ENCODE measurements at places on chromosomes 4 and X.
A peak's percentile ranks its signal among the peaks of the same experiment; 100 is the strongest.

- DNase-seq, result no peak
These were observed 285.0 kb downstream of the STIM2 start for GRCh38 chr4:27145597-27145996.

DNA sequence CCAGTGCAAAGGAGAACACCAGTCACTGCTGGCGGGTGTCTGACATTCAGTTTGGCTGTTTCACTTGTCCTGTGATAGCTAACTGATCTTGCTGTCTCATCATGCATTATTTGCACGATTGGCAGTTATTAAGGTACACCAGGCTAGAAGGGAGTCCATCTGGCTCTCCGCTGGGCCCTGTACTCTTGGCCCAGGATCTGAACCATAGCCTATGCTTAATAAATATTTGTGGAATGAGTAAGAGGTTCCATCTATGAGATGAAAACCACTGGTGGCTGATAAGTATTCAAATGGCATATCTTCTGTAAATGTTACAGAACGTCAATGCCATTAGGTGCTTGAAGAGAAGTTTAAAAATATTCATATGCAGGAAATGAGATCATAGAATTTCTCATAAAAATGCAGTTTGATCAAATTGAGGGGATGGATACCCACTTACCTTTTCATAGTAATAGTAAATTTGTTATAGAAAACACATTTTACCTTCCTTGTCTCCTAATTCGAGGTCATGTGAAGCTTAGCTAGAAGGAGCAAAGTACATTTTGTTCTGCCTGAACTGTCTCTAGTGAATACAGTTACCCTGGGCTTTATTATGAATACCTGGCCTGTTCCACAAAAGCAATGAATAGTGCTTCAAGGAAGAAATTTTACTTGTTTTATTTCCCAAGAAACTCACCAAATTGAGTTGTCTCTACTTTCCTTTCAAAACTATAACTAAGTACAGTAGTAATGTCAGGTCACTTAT, 213.5 kb downstream of the CBR4 start:
- DNase-seq, result peak; percentile 52

GRCh38 chrX:149516604-149517003, 11.5 kb upstream of the IDS start:
- DNase-seq, result no peak

- DNase-seq, result peak; percentile 60
These were observed 344.2 kb downstream of the MAPK10 start for GRCh38 chr4:86015412-86016350.

DNA sequence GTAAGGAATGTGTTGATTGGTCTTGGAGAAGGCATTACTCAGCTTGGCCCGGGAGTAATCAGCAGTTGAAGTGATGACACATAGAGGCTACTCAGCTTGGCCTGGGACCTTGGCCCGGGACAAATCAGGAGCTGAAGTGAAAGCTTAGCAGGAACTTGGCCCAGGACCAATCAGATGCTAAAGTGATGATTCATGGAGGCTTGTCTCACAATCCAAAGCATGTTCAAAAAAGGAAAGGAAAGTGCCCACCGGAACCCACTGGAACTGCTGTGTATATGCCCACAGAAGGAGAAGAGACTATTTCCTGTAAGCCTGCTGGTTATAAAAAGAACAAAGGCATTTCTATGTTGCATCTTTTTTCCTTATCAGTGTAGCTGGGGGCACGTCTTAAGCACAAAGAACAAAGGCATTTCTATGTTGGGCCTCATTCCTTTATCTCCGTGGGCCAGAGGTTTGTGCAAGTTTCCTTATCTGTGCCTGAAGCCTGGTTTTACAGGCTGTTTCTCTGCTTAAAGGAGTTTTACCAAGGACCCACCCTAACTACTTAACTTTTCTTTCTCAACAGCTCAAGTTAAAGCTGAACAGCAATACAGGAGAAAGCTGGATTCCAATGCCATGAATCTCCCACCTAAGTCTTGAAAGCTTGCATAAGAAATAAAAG, 1176.7 kb downstream of the NLGN4X start:
- no peak for DNase-seq

DNA sequence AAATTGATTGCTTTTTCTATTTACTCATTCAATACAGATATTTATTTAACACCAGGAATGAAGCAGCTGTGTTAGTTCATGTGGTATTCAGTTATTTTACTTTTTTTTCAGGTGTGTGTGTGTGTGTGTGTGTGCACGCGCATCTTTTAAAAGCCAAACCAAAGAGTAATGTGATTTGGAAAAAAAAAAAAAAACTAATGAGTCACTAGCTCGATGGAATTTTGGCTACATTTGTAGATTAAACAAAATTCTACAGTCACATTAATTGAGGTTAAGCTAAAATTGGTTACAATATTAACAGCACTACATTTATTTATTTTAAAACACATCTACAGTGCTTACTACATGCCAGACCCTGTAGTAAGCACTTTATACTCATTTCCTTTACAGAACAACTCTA, 66.8 kb downstream of the HHIP start:
- DNase-seq, result no peak

GRCh38 chr4:153115322-153116290, 88.6 kb upstream of the TRIM2 start:
- peak; percentile 38 for DNase-seq

- no peak for DNase-seq
These were observed 60.8 kb upstream of the TMEM33 start for GRCh38 chr4:41874398-41874797.

DNA sequence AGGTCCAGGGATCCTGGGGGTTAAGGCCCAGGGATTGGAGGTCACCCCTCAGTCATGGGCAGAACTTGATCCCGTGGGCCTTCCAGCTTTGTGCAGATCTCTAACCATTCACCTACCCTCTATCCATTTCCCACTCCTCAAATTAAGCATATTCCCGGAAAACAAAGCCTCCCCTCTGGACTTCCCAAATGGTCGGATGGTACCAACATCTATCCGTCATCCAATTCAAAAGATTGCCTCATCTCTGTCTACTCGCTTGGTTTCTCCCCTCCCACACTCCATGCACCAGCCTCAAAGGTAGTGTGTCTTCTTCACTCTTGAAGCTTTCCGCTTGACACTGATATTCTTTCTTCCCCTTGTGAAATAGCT, 473 bp upstream of the BCLAF3 start:
- no peak for DNase-seq

- no peak for DNase-seq
These were observed 1064.8 kb upstream of the IGFBP7 start for GRCh38 chr4:58175024-58175423.

GRCh38 chrX:17725181-17725580, 12.1 kb upstream of the SCML1 start:
- DNase-seq, result peak; percentile 6

DNA sequence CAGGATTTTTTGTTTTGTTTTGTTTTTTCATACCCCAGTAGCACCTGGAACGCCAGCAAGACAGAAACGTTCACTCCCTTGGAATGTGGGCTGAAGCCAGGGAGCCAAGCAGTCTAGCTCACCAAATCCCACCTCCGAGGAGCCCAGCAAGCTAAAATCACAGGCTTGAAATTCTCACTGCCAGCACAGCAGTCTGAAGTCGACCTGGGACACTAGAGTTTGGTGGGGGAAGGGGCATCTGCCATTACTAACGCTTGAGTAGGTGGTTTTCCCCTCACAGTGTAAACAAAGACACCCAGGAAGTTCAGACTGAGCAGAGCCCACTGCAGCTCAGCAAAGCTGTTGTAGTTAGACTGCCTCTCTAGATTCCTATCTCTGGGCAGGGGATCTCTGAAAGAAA, 99.6 kb upstream of the FGF16 start:
- DNase-seq, result no peak

- no peak for DNase-seq
These were observed 20.7 kb upstream of the CSN1S1 start for GRCh38 chr4:69910016-69910782.

GRCh38 chrX:27968352-27968751, 12.9 kb downstream of the DCAF8L1 start:
- no peak for DNase-seq

DNA sequence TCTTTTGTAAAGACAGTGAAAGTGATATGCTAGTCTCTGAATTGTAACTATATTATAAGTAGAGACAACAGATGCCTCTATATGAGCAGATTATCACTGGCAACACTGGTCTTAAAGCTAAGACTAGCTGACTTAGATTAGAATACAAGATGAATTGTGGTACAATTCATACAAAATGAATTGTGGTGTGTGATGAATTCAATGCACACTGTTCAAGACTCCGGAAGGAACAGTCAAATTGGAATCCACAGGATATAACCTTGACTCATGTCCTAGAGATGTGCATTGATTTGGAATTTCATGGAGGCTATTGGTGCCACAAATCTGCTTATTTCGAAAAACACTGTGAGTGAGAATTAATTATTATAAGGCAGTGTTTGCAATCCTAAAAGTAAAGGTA, 701.8 kb downstream of the PCDH7 start:
- DNase-seq, result no peak

- DNase-seq, result no peak
These were observed 32.9 kb downstream of the USP9X start for GRCh38 chrX:41118156-41118555.

DNA sequence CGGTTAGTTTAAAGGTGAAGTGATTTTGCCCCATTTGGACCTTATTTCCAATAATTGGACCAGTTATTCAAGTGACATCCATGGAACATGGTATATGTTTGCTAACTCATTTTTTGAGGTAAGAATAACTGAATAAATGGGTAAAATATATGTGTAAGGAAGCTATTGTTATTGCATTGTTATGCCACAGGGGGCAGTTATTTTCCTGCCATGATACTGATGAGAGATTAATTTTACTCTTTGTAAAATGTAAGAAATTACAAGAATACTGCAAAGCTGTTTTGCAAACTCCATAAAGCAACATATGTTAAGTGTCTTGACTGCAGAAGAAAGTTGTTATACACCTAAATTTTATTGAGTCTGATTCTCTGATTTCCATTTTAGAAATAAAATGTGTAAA, 114.0 kb downstream of the IL1RAPL1 start:
- DNase-seq, result no peak

GRCh38 chr4:36088542-36088941, 155.8 kb downstream of the ARAP2 start:
- DNase-seq, result no peak

DNA sequence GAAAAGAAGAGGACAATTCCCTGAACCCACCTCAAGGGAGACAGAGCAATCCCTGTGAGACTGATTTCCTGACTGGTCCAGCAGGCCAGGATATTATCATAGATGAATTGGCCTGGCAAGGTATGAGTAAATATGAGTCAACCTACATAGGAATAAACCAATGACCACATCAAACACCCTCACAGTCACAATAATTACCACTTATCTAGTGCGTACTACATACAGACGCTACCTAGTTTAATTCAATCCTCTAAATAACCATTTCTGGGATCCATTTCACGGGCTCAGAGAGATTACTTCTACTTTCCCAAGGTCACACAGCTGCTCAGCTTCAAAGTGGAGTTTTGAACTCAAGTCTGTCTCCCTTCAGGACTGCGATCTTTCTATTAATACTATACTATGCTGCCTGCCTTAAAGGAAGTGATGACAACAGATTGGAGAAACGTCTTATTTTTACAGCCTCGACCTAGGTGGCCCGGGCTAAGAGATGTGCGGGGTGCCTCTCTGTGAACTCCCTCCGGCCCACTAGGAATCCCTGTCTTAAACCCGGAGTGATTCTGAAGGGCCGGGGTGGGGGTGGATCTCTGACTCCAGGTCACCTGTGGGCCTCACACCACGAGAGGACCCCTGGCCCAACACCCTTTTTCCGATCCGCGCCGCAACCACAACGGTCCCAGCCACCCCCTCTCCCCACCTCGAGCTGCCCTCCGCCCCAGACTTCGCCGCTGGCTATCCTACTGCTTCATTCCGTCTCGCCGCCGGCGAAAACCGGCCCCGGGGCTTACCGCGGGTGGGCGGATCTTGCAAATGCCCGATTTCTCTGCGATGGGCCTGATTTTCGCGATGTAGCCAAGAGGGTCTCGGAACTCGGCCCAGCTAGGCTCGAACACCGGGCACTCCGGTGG, 800 bp downstream of the KDM5C start:
- DNase-seq, result peak; percentile 47
